ENCODE measurements at places on chromosomes 1 and 21.

GRCh38 chr21:18164933-18165332 is 79.7 kb upstream of the CHODL start:
- DNase-seq = no peak

- no peak for DNase-seq
Measured at GRCh38 chr1:145828367-145829026, 4.5 kb downstream of the POLR3C start.

- DNase-seq = no peak
Measured at GRCh38 chr21:33980276-33980916, 64.8 kb upstream of the ATP5PO start.

DNA sequence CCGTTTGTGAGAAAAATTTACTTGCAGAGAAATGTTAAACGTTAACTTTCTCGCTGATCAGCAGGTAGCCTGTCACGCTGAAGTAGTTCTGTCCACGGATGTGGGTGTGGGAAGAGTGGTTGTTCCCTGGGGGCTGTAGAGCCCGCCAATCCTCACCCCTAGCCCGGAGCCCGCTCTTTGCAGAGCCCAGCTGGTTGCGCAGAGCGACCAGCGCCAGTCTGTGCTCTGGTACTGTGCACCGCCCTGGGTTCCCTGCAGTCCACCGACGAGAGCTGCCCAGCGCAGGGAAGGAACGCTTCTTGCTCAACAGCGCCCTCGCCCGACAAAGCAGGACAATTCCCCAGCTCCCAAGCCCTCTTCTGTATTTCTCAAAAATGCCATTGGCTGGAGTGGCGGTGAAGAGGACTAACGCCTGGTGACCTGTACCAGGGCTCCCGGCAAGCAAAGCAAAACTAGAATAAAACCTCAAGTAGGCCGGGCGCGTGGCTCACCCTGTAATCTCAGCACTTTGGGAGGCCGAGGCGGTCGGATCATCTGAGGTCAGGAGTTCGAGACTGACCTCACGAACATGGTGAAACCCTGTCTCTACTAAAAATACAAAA is 3.3 kb downstream of the RIPPLY3 start:
- DNase-seq = peak; percentile 85

Measured in NCI-H2171 treated with DMSO at 0.1 percent for 48 hours (cell line).